SHP77 treated with DMSO at 0.1 percent for 48 hours (cell line): ENCODE measurements at places on chromosomes 13 and 19.

GRCh38 chr19:23286477-23286876 lies 36.3 kb upstream of the ZNF724 start:
- no peak for DNase-seq

DNA sequence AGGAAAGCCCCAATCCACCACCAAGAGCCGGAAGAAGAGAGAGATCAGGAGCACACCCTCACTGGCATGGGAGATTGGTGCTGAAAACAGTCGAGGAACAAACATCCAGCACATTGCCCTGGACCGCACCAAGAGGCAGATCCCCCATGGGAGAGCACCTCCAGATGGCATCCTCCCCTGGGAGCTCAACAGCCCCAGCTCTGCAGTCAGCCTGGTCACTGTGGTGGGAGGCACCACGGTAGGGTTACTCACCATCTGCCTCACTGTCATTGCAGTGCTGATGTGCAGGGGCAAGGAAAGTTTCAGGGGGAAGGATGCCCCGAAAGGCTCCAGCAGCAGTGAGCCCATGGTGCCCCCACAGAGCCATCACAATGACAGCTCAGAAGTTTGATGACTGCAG lies 110.2 kb downstream of the STOML3 start:
- DNase-seq, result no peak

- DNase-seq, result no peak
These were observed 336.0 kb downstream of the SUCLA2 start for GRCh38 chr13:47665043-47665442.

DNA sequence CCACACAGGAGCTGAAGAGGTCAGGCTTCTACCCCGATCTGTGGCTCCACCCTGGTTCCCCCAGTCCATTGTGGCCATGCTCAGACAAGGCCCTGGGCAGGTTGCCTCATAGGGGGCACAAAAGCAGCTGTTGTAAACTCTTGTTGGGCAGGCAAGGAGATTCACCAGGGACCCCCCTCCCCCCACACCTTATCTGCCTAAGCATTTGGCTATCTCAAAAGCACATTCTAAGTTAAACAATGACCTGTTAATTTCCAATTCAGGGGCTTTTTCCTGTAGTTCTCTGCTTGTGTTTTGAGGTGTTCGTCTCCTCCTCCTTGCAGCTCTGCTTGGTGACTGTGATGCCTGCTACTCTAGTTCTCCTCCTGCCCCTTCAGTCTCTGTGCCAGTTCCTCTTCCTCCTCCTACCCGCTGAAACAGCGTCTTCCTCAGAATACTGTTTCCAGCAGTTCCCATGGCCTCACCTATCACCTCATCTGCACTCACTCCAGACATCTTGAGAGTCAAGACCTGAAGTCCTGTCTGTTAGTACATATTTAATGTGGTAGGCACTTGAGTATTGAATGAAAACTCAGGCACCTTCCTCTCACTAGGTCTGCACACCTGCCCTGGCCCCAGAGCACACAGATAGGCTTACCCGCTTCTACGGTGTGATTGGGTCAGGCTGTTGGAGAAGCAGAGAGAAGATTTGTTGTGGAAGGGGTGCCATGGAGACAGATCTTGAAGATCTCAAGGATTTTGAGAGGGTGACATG lies 31.7 kb downstream of the SPATA13 start:
- no peak for DNase-seq

GRCh38 chr19:6074709-6075403 lies 35.4 kb downstream of the RFX2 start:
- no peak for DNase-seq

GRCh38 chr13:109160887-109161669 lies 531.7 kb downstream of the MYO16 start:
- DNase-seq, result no peak

DNA sequence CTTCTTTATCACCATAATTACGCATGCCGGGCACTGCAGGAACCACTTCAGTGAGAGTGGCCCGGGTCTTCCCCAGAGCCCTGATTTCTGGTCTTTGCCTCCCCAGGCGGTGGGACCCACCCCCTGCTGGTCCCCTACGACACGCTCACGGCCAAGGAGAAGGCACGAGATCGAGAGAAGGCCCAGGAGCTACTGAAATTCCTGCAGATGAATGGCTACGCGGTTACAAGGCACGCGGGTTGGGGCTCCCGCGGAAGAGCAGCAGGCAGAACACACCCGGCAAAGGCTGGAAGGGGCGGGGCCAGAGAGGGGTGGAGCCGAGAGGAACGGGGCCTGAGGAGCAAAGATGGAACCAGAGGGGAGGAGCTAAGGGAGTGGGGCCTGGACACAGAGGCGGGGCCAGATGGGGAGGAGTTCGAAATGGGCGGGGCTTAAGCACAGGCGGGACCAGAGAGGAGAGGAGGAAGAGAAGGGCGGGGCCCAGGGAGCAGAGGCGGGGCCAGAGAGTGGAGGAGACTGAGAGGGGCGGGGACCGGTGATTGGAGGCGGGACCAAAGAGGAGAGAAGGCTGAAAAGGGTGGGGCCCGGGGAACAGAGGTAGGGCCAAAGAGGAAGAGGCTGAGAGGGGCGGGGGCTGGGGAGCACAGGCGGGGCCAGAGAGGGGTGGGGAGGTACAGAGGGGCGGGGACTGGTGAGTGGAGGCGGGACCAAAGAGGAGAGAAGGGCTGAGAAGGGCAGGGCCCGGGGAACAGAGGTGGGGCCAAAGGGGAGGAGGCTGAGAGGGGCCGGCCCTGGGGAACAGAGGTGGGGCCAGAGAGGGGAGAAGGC lies 73.4 kb downstream of the RYR1 start:
- DNase-seq, result peak; percentile 88
